Activated CD4-positive, alpha-beta T cell treated with anti-CD3 and anti-CD28 coated beads, Interleukin-2, amount 10 ng/mL, durations not matched to agents 24 days and 14 days (primary cell): ENCODE measurements at places on chromosomes 6 and 20.

- peak; percentile 78 for DNase-seq
Measured at GRCh38 chr6:105601541-105602236, 198.8 kb upstream of the PREP start.

DNA sequence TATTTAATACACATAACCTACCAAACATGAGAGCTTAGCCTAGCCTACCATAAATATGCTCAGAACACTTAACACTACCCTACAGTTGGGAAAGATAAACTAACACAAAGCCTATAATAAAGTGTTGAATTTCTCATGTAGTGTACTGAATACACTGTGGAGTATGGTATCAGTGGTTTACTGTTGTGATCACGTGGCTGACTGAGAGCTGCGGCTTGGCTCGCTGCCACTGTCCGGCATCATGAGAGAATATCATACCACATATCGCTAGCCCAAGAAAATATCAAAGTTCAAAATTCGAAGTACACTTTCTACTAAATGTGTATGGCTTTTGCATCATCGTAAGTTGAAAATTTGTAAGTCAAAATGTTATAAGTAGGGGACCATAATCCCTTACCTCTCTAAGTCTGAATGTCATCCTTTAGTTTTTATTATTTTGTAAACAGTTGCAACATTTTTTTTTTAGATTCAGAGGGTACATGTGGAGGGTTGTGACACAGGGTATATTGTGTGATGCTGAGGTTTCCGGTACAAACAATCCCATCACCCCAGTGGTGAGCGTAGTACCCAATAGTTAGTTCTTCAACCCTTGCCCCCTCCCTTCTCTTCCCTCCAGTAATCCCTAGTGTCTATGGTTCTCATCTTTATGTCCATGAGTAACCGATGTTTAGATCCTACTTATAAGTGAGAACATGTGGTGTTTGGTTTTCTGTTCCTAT lies 14.6 kb upstream of the TAAR1 start:
- no peak for DNase-seq

GRCh38 chr20:31719644-31720485 lies 2.8 kb downstream of the BCL2L1 start:
- peak; percentile 61 for DNase-seq

GRCh38 chr6:45697605-45698004 lies 318.1 kb downstream of the CLIC5 start:
- DNase-seq = no peak

DNA sequence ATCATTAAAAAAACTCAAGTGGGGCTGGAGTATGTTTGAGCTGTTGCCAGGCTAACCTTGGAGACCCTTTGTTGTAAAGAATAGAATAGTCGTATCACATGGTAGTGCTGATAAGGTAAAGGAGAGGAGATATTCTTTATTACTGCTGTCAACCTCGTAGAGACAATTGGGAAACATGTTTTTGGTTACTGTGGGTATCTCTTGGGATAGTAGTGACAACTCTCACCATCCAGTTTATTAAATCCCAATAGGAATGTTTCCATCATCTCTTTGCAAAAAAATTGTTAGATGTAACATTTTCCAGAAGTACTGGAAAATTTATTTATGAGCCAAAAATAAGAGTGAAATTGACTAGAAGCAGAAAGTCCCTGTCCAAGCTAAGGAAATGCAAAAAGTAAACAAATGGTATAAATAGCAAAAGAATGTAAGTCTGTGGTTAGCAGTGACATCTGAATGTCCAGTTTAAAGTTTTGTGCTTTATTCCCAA lies 829.3 kb upstream of the CITED2 start:
- no peak for DNase-seq

GRCh38 chr20:18255526-18255925 lies 32.8 kb upstream of the ZNF133 start:
- no peak for DNase-seq

GRCh38 chr6:136684466-136684865 lies 107.8 kb downstream of the MAP3K5 start:
- DNase-seq = no peak

DNA sequence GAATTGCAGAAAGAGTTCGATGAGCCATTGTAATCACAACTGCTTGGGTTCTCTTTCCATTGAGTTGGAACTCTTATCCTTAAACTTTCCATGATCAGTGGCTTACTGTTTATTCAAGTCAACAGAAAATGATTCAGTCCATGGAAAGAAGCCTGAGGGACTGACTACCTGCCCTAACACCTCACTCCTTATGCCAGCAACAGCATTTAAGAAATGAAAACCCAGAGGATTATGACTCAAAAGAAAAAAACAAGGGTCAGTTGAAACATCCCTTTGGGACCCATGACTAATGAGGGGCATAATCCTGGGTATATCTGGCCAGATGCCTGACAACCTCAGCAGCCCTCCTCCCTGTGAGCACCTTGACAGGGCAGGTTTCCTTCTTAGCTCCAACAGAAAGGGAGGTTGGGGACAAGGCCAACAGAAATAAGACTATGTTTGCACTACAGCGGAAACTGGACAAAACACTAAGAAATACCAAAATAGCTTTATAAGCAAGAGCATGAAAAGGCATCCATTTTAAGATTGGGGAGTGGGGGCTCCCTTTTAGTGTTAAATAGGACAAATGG lies 106.7 kb downstream of the MAP3K5 start:
- no peak for DNase-seq

DNA sequence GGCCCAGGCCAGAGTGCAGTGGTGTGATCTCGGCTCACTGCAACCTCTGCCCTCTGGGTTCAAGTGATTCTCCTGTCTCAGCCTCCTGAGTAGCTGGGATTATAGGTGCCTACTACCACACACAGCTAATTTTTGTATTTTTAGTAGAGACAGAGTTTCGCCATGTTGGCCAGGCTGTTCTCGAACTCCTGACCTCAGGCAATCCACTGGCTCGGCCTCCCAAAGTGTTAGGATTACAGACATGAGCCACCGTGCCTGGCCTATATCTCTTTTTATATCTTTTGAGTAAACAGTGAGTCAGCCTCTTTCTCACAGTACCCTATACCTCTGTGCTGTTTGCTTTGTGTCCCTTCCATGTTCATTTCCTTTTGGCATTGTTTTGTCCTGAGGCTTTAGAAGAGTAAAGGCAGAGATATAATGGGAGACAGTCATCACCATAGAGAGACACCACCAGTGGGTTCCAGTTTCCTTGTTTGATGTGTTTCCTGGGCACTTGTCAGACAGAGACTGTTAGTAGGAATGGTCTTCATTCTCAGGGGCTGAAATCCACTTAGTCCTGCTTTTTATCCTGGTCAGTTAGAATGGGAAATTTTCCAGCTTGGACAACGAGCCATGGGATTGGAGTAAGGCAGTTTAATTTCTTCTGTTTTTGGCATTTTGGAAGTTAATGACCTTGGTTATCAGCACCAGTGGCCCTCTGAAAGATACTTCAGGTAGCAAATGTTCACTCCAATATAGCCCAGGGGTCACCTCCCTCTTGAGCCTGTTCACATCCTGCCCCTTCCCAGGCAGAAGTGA lies 32.2 kb upstream of the ASXL1 start:
- no peak for DNase-seq

GRCh38 chr20:44615169-44615791 lies 32.9 kb downstream of the PKIG start:
- no peak for DNase-seq

- DNase-seq = no peak
Measured at GRCh38 chr20:34055290-34055689, 56.8 kb downstream of the EIF2S2 start.

DNA sequence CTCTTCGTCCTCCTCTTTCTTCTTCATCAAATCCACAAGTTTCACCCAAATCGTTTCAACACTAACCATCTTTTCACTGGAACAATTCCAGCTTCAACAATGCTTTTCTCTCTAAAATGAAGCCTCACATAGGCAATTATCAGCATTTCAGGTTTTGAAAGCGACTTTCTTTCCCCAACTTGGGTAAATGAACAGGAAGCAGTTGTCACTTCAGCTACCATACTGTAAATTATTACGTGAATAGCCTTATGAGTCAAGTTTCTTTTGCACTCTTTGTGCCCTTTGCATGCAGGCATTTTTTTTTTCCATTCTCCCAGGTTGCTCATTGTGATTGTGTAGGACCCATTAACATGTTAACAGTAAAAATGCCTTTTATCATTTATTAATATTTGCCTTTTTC lies 121.7 kb upstream of the BTBD3 start:
- DNase-seq = no peak

GRCh38 chr6:12331951-12332749 lies 42.0 kb downstream of the EDN1 start:
- no peak for DNase-seq

DNA sequence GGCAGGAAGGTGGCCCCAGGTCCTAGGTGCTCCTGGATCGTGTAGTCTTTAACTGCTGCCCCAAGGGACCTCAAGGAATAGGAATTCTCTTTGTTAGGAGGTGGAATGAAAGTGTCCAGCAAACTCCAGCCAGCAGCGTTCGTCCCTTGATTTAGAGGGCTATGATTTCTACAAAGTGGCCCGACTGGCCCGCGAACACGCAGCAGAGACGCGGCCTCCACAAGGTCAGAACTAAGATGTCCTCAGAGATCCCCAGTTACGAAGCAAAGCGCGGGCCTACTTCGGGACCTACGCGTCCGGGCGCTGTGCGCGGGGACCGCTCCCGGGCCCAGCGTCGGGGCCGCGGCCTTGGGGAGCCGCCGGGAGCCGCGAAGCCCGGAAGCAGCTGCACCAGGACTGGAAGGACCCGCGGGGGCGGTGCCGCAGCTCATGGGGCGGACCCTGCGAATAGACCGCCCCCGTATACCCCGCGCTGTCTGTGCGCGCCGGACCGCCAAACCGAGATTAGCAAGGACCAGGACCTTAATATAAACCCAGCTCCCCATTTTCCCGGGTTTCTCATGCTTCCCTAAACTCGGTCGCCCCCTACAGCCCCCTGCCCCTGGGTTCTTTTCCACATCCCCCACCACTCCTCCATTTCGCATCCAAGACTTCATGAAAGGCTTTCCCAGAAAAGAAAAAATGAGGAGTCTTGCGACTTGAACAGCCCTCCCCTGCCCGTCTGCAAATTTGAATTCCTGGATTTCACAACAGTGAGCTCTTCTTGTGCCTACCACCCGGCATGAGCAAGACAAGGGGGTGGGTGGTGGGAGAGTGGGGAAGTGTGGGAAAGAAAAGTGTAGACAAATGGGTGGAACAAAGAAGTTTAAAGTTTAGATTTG lies at the start of gene C6orf47:
Gene C6orf47, minus strand, starts transcription at position 398 of the 881 bp plus-strand sequence. CDS start 831 bp downstream, outside the sequence.
- DNase-seq = peak; percentile 94

GRCh38 chr6:135258970-135259369 lies 77.9 kb downstream of the MYB start:
- no peak for DNase-seq

DNA sequence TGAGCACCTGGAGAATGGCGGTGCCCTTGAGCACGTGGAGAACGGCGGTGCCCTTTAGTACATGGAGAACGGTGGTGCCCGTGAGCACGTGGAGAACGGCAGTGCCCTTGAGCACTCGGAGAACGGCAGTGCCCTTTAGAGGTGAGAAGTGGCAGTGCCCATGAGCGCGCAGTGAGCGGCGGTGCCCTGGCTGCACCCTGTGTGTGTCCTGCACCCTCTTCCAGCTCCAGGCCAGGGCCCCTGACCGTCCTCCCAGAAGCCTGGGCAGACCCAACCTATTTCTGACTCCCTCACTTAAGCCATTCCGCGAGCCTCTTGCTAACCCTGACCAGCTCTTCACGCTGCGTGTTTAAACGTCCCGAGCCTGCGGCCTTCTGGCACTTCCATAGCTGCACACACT lies 151.3 kb downstream of the DLL1 start:
- DNase-seq = no peak

DNA sequence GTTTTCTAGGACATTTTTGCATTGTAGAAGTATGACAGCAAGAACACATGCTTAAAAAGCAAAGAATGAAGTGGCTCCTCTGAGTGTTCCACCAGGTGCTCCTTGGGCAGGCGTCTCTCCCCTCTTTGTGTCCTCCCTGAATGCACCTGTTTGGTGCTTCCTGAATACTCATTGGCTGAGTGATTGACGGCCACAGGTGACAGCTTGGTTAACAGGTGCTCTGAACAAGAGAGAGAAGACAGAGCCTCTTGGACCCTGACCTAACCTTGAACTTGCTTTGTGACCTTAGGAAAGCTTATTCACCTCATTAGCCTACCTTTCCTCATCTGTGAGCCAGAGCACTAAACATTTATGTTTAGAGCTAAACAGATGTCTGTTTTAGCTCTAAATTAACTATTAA lies 93.7 kb downstream of the TULP4 start:
- no peak for DNase-seq

GRCh38 chr6:140062043-140063020 lies 687.9 kb upstream of the CITED2 start:
- no peak for DNase-seq

DNA sequence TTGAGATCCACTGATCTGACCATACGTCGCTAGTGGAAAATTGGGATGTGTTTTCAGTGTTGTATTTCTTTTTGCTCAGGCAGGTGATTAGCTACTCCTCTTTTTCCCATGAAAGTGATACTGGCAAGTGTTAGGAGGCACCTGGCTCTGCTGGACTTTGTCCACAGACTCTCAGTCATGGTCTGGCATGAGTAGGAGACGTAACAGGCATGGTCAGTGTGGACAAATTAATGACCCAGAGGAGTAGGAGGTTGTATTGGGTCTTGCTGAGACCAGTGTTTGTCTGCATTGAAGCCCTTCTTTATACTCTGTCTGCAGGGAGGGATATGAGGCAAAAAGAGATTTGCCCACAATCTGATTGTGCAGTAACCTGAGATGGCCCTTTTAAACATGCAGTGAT lies 178.7 kb downstream of the DTNBP1 start:
- no peak for DNase-seq

- peak; percentile 87 for DNase-seq
Measured at GRCh38 chr6:29011276-29011734, 6.2 kb upstream of the ZNF311 start.
